ENCODE measurements at places on chromosomes 11 and 22.
A peak's percentile ranks its signal among the peaks of the same experiment; 100 is the strongest.

DNA sequence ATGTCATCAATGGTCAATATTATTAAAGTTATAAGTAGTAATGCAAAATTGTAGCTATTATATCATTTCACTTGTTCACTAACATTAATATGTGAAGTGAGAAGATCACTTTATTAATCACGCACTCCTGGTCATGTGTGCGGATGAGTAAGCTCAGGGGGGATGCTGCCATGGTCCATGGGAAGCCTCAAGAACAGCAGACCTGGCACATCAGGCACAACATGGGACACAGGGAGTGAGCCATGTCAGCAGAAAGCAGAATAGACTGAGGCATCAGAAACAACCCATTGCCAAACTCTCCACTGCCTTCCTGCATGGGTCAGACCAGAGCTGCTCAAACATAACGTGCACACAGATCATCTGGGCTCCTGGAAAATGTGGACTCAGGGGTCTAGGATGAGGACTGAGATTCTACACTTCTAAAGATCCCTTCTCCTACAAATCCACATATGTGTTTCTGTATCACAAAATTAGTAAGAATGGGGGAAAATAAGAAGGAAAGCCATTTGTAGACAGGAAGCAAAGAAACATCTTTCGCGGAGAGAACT, 63.8 kb upstream of the VPREB1 start:
- no peak for DNase-seq

DNA sequence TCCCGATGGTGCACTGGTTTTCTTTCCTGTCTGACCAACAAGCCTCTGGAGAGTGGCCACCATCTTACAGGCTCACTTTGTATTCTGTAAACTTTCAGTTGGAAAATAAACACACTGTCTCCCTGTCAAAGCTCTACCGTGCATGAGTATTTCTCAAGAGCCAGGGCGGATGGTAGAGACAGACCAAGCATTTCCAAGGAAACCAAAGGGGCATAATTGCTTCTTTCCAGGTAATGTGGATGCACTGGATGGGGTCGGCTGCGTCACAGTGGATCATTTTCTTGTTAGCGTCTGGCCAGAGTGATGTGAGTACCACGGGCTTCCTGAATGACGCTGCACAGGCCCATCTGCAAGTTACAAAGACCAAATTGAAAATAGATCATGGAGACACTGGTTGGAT, 5.1 kb upstream of the SEZ6L start:
- no peak for DNase-seq

GRCh38 chr11:92707665-92708064, 261.8 kb upstream of the MTNR1B start:
- DNase-seq: no peak

DNA sequence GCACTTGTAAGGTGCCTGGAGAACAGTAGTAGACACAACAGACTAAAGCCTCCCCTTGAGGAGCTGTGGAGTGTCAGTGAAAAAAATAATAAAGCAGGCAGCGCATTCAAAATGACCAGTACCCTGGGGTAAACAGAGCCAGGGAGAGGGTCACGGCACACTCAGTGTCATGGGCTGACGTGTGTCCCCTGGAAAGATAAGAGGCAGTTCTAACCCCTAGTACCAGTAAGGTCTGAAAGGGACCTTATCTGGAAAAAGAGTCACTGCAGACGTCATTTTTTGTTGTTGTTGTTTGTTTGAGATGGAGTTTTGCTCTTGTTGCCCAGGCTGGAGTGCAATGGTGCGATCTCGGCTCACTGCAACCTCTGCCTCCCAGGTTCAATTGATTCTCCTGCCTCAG, 32.0 kb downstream of the DUSP8 start:
- DNase-seq: no peak

DNA sequence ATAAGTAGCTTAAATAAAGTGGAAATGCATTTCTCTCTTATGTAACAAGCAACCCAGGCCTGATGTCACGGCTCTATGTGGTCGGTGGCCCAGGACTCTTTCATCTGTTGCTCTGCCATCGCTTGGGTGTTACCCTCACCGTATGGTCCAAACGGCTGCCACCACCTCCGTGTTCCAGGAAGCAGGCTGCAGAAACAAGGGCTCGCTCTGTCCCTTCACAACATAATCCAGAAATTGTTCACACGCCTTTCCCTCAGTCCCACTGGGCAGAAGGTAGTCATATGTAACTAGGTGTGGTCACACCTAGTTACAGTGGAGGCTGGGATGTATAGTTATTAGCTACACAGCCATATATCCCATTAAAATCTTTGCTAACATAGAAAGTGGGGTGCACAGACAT, 421.0 kb downstream of the SOX6 start:
- DNase-seq: no peak

DNA sequence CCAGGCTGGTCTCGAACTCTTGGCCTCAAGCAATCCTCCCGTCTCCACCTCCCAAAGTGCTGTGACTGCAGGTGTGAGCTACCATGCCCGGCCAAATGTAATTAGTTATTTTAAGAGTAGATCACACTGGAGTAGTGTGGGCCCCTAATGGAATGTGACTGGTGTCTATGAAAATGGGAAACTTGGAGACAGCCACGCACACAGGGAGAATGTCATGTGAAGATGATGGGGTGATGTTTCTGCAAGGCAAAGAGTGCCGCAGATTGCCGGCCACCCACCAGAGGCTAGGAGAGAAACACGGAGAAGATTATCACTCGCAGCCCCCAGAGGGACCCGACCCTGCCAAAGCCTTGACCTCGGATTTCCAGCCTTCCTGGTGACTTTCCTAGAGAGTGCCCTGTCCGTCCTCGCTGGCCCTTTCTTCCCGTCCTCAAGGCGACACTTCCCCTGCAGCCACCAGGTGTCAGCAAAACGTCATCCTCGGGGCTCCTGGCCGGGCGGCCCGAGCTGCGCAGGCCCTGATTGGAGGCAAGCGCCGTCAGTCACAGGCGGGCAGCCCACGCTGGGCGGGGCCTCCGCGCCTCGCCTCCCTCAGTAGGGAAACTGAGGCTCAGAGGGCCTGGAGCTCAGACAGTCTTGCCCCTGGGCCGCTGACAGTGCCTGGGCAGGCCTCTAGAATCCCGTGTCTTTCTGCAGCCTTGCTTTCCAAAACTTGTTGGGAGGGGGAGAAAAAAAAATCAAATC, 16.3 kb downstream of the CRYBB2 start:
- DNase-seq: peak; percentile 54

GRCh38 chr11:22407921-22408320, 69.7 kb downstream of the SLC17A6 start:
- DNase-seq: no peak

GRCh38 chr11:15073361-15074205, at the start of gene CALCB:
TSS of gene CALCB (plus strand) at chr11:15073593. CDS start at chr11:15074719, 1,126 bp downstream.
- DNase-seq: peak; percentile 32

- no peak for DNase-seq
Measured at GRCh38 chr22:29481265-29482000, 1.4 kb downstream of the NEFH start.

GRCh38 chr22:49107561-49107960, 720.1 kb downstream of the BRD1 start:
- no peak for DNase-seq

- DNase-seq: no peak
Measured at GRCh38 chr11:128803011-128803410, 64.1 kb downstream of the KCNJ1 start.

- no peak for DNase-seq
Measured at GRCh38 chr11:131094827-131095226, 178.5 kb upstream of the SNX19 start.

DNA sequence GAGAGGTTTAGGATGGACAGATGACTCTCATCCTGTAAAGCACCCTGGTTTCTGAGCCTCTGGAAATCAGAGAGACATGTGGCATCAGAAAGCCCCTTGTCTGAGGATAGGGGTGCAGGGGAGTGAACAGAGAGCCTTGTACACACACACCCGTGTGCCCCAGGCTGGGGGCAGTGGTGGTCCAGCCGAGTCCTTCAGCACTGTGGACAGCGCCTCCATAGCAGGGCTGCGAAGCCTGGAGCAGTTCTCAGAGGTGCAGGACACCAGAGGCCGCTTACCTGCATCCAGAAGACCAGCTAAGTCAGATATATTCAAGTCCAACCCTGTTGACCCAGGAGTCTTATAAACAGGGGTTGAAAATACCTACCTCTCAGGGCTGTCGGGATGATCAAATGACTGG, 11.5 kb upstream of the IGSF9B start:
- no peak for DNase-seq

DNA sequence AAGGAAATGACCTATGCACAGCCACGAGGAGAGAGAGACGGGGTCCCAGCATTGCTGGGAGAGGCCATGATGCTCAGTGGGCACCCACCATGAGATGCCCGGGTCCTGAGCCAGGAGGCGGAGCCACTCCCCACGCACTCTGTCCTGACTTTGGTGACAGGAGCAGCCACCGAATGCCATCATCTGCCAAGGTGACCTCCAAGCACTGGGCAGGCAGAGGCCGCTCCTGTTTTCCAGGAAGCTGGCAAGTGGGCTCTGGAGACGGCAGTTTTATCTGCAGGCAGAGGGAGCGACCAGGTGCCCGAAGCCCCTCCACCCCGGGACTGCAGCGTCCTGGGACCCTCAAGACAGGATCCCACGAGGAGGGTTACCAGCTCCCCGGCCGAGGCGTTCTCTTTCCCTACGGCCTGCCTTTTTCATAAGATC, 453.9 kb downstream of the BRD1 start:
- DNase-seq: no peak

DNA sequence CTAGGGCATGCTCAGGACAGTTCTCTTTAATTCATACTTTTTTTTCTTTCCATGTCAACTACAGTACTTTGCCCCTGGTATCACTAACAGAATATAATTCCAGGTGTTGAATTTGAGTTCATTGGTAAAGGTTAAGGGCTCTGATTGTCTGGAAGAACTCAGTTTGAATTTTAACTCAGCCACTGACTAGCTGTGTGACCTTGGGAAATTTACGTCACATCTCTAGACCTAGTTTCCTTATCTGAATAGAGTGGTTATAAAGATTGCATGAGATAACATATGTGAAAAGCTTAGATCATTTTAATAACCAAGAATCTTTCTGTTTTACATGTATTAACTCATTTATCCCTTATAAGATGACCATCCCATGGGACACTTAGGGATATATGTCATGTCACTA, 15.8 kb upstream of the ZC3H12C start:
- no peak for DNase-seq

Measured in DMS153 (cell line).